DMS 273 treated with DMSO at 0.1 percent for 48 hours (cell line): ENCODE measurements at places on chromosomes 5 and 9.

DNA sequence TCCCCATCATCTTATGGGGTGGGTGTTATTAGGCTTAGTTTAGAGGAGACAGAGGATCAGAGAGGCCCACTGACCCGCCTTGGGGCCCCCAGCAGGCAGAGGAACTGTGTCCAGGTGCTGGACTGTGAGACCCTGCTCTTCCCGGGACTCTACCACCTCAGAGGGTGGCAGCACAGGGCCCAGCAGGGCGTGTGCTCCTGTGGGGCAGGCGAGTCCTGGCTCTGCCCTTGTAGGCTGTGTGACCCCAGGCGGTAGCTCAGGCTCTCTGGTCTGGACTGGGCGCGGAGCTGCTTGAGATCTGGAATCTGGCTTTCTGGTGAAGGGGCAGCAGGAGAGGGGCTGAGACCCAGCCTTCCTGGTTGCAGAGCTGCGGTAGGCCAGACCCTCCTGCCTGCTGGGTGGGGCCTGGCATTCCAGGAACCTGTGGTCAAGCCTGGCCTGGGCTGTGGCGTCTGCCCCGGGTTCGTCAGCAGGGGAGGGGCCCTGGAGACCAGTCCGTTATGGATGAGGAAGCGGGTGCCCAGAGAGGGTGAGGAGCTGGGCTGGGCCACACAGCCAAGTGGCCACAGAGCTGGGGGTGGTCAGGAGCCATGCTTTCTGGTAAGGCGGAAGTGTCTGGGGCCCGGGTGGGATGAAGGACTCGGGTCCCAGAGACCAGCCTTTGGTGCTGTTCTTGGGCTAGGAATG is 46.5 kb downstream of the RXRA start:
- no peak for DNase-seq

- no peak for DNase-seq
Measured at GRCh38 chr5:150630016-150630415, 10.4 kb upstream of the SYNPO start.

- DNase-seq, result no peak
Measured at GRCh38 chr5:74665273-74665672, 19.8 kb upstream of the HEXB start.

DNA sequence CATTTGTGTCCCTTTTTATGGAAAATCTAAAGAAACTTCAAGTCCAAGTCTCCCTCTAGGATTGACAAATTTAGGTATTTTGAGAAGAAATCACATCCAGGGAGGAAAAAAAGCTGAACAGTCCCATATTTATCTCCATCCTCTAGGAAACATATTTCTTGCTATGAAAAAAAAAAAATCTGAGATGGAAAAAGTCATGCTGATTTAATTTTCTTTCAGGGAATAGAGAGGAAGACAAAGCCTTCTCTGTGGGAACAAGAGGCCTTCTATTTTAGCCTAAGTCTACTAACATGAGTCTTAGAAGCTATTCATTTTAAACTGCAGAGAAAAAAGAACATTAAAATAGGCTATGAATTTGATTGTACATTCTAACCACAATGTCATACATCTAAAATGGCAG is 63.1 kb upstream of the CDK5RAP2 start:
- no peak for DNase-seq

GRCh38 chr5:156411-157072 is 34.8 kb upstream of the LRRC14B start:
- no peak for DNase-seq

- DNase-seq, result no peak
Measured at GRCh38 chr5:10310066-10310779, 2.5 kb upstream of the CMBL start.

GRCh38 chr5:109688630-109688969 is 1.1 kb upstream of the MAN2A1 start:
- DNase-seq, result peak; percentile 61

DNA sequence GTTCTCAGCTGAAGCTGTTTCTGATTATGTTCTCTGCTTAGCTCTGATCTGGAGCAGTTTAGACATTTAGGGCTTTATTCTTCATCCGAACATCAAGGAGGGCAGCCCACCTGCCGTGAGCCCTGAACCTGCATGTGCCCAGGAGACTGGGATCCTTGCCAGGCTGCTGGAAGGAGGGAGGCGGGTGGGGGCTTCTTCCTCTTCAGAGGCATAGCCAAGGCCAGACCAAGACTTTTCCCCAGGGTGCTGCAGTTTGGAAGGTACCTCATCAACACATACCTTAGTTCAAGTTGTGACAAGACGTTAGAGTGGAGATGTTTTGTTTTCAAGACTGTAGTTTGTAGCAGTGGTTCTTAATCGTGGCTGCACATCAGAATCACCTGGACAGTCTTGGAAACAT is 64.9 kb downstream of the RALGPS1 start:
- no peak for DNase-seq

DNA sequence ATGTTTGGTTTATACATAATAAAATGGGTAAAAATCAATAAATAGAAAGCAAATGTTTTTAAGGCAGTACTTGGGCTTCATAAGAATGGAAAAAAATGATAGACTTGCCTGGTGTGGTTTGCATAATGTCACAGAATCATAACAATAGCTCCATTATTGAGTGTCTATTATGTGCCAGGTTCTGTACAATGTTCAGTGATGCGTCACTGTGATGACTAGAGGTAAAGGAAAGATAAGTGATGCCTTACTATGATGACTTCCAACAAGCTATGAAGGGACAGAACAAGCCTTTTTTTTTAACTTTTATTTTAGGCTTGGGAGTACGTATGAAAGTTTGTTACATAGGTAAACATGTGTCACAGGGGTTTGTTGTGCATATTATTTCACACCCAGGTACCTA is 128.8 kb downstream of the TMC1 start:
- DNase-seq, result no peak

DNA sequence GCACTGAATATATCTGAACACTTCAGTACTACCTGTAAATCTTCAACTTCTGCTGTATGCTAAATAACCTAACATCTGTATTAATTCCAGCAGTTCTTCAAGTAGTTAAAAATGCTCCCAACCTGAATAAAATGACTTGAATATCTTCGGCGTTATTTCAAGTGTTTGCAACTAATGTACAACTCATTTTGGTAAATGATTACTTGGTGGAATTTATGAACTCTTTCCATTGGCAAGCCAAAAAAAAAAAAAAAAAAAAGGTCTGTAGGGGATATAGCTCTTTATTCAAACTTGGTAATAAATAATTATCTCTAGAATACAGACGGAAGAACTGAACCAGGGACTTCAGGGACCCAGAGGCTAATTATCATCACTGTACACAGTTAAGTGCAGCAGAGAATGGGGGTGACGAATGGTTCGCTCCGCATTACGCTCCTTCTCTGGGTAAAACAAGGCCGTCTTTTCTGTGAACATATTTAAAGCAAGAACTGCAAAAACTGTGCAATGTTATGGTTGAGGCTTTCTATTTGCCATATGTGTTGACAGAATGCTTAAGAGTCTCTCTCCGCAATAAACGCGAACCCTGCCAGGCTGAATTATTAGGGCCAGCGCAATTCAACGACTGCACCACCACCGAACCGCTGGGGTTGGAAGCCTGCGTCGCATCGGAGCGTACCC is 1.9 kb upstream of the ERBIN start:
- no peak for DNase-seq

DNA sequence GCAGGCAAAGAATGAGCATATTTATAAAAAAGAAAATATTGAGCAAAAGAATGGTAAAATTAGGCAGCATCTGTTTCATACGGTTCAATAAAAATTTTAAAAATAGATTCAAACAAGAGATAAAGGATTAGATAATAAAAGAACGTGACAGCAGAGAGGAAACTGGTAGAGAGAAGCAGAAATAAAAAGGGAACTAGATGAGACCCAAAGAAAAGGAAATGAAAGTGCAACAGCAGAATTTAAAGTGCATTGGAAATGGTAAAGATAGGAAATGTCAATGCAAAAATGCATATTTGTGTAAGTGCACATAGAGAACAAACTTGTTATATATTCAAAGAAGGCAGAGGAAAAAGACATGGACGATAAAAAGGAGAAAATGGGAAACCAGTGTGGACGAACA is 70.2 kb downstream of the SUSD1 start:
- no peak for DNase-seq

DNA sequence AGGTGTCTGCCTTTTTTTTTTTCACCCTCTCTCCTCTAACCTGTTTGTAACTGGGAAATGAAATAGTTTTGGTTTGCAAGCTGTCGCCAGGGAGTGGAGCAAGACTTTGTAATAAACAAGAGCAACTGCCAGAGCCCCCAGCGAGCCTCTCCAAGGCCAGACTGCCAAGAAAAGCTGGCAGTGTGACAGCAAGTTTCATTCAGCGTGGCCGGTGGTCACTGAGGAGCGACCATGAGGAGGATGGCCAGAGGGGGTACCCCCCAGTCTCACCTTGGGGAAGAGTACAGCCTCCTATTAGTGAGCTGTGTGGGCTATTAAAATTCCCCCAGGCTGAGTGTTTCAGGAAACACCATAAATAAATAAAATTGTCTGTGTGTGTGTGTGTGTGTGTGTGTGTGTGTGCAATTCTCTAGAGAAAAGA is 49.9 kb downstream of the ZFAND5 start:
- peak; percentile 72 for DNase-seq

- DNase-seq, result no peak
Measured at GRCh38 chr9:34647651-34648050, 1.2 kb downstream of the GALT start.

GRCh38 chr5:77301447-77301883 is 91.0 kb downstream of the PDE8B start:
- no peak for DNase-seq

GRCh38 chr5:171795381-171795780 is 9.8 kb downstream of the SMIM23 start:
- no peak for DNase-seq

GRCh38 chr9:124322618-124323432 is 65.1 kb downstream of the NEK6 start:
- no peak for DNase-seq

DNA sequence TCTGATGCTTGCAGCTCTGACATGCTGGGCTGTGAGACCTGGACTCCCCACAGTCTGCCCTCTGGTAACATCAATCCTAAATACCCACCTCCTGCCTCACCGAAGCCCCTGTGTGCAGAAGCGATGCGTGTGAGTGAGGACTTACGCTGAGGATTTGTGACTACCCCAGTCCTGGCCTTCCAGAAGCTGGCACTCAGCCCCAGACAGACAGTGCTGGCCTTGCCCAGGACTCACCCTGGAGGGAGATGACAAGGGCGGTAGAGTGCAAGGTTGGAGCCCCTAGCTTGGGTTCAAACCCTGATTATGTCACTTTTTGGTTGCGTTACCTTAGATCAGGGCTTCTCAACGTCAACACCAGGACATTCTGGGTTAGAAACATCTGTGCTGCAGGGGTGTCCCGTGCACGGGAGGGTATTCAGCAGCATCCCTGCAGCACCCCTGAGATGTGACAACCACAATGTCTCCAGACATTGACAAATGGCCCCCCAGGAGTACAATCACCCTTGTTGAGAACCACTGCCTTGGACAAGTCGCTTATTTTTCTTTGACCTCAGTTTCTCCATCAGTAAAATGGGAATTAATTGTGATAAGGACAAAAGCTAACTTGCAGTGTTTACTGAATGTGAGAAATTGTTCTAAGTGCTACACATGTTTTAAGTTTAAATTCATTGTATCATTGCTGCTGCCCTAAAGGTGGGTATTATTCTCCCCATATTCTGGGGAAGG is 23.5 kb upstream of the TTLL11 start:
- no peak for DNase-seq

DNA sequence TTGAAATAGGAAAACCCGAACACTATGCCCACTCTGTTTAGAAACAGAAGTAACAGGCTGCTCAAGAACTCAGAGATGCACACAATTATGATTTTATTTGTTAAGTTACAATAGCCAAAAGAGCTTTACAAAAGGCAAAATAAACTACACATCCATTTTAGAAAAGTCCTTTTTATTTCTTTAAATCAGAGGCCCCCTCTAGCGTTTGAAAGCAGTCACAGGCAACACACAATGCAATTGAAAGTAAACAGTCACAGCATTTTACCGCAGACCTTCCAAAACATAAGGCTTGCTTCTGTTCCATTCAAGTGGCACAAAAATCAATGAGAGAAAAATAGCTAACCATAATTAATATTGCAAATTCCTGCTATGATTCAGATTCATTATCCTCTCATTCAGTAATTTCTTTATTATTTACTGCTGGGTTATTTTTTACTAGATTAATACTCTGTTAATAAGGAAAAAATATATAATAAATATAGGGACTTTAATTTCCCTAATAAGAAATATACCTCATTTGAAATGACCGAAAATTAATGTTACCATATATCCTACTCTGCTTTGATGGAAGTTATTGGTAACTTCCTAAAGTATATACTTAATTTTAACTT is 78.3 kb downstream of the CEP120 start:
- DNase-seq, result peak; percentile 35

DNA sequence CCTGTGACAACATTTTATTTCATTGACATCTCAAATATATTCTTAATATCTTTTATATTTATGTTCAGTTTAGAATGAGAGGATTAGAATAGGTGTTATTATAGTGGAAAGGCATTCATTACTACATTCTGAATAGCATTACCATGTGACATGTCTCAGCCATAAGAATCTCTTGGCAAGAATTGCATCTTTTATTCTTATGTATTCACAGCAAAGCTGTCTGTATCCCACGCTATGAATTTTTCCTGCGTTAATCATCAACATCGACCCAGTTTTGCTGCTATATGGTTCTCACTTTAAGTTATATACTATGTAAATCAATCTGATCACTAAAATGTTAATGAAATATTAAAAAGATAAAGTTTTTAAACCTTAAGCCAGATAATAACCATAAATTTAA is 248.6 kb downstream of the TMEM232 start:
- DNase-seq, result no peak

DNA sequence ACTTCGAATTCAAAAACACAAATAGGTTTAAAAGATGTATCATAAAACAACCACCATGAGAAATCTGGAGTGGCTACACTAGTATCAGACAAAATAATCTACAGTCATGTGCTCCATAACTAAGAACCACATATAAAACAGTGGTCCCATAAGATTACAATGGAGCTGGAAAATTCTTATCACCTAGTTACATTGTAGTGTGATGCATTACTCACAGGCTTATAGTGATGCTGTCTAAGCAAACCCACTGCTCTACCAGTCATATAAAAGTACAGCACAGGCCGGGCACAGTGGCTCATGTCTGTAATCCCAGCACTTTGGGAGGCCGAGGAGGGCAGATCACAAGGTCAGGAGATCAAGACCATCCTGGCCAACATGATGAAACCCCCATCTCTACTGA is 160.1 kb downstream of the ROR2 start:
- no peak for DNase-seq
